Amygdala (tissue), 56 donors: ENCODE measurements at places on chromosomes 7 and 10.

DNA sequence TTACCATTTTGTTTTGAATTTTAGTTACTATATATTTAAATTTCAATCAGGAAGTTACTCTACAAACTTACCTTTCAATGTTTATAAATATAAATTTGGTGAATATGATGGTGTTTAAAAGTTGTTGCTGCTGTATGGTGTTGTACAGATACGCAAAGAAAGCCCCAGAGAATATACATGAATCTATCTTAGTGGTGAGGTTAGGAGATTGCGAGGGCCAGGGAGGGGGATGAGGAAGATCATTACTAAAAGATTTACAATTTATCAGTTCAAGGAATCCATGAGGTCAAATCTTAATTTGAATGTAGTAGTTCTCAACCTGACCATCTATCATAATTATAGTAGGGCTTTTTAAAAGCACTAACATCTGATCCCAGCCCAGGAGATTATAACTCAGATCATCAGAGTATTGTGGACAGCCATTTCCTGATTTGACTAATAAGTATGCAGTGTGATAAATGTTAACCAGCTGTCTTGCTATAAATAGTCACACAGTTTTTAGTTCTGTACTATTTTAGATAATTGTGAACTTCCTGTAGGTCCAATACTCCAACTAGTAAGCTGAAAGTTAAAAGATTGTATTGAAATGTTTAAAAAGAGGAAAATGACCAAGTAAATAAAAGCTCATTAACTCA lies 23.6 kb downstream of the FAM3C start:
- no peak for DNase-seq

GRCh38 chr7:3974329-3974728 lies 673.3 kb downstream of the SDK1 start:
- DNase-seq, result no peak

DNA sequence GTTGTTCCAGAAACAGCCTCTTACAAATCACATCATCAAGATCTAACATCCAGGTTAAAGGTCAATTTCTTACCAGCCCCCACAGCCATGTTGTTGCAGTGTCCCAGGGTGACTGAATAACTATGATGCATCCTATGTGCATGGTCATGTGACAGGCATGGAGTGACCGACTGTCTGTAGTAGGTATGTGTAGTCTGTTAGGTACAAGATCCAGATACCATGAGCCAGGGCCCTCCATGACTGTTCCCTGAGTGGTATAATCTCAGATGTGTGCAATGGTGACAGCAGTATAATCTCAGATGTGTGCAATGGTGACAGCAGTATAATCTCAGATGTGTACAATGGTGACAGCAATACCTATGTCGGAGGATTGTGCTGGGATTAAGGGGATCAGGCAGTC lies 8.8 kb downstream of the CDHR3 start:
- no peak for DNase-seq

- DNase-seq, result peak; percentile 33
Measured at GRCh38 chr7:120273476-120273975, 551 bp downstream of the KCND2 start.

GRCh38 chr7:138138244-138138643 lies 62.0 kb downstream of the AKR1D1 start:
- DNase-seq, result no peak
